ENCODE measurements at places on chromosomes 7 and 10.

DNA sequence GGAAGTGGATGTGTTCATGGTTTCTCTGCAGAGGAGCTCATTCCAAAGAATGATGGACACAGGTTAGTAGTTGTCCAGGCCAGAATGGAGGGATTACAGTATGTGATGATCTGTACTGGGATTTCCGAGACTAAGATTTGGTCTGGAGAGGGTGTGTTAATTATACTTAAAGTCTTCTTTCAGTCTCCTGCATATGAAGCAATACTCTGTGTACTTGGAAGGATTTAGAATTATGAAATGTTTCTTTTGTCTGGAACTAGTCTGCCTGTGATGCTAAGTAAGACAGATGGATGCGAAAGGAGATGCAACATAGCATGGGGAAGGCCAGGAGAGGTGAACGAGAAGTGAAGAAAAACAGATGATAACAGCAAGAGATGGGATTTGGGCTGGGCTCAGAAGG, 305.1 kb upstream of the LYZL1 start:
- no peak for DNase-seq

- no peak for DNase-seq
Observed at GRCh38 chr7:121042195-121042594, 53.7 kb downstream of the CPED1 start.

DNA sequence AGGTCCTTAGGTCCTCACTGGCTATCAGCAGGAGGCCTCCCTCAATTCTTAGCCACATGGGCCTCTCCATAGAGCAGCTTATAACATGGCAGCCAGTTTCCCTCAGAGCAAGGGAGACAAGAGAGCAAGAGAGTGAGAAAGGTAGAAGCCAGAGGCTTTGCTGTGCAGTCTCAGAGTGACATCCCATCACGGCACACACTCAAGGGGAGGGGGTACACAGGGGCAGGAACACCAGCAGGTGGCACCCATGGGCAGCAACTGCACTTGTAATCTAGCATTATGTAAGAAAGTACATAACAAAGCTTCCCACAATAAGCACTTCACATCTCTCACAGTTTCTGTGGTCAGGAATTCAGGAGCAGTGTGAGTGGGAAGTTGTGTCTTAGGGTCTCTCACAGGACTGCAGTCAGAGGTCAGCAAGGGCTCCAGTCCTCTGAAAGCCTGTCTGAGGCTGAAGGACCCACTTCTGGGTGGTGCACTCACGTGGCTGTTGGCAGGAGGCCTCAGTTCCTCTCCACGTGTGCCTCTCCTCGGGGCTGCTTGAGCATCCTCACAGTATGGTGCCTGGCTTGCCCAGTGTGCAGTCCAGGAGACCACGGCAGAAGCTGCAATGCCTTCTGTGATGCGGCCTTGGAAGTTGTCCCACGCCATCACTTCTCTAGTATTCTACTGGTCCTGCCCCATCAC, 159.4 kb downstream of the OAT start:
- peak; percentile 17 for DNase-seq

DNA sequence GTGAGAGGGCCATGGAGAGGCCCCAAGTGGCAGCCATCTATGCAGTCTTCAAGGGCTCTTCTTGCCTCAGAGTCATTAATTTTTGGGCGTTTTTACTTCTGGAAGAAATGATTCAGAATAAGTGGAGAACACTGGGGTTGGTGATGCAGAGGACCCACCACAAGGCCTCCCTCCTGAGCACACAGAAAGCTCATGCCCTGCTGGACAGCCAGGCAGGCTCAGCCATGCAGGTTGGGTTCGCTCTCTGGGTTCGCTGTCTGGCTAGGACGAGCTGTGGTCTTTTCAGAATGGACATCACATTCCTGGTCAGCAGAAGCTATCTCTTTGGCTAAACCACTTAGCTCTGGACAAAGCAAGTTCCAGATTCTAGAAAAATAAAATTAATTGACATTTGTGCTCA, 480.8 kb downstream of the RPS24 start:
- DNase-seq = no peak

Measured in SHP77 (cell line).